ENCODE measurements at places on chromosomes 13 and 19.

- DNase-seq = peak; percentile 96
These were observed at the start of gene GTPBP3 for GRCh38 chr19:17336872-17337674. GTPBP3 (plus strand) TSS chr19:17337553; CDS start chr19:17337612, 59 bp downstream.

DNA sequence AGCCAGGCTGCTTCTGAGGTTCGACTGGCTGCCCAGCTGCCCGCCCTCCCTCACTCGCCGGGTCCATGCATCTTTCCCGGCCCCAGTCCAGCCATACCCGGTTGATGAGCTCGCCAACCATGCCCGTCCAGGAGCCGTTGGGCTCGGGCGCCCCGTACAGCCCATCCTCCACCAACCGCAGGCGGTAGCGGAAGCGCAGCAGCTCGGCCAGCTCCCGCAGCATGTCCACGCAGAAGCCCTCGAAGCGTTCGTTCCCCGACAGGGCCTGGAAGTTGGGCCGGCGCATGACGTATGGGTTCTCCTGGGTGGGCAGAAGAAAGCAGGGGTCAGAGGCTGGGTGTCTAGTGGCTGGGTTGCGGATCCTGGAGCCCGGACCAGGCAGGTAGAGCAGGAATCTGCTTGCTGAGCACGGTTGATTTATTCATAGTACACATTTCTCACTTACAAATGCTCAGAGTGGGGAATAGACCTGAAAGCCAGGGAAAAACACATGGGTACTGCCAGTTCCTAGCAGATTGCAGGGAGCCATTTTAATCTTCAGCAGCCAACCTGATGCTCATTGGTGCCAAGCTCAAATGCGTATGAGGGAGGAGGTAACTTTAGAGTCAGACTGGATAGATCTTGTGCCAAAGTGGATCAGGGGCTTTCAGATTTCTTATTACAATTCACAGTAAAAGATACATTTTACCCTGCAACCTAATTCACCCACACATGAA lies 27.4 kb downstream of the GRIK5 start:
- DNase-seq = no peak

DNA sequence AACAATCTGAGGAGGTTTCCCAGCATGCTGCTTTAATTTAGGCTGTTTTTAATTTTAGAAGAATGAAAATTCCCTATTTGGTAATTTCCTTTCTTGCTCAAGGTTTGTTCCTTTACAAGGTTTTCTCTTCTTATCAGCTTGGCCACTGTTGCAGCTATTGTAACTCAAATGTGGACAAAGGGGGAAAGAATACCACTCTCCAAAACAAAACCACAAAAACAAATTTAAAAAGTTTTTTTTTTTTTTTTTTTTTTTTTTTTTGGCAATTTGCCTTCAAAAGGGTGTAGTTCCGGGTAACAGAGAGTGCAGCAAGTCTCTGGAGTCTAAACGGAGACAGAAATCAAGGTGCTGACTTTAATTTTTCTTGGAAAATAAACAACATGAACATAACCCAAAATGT lies 306.4 kb upstream of the ARGLU1 start:
- no peak for DNase-seq

GRCh38 chr19:13015361-13016223 lies 20.3 kb downstream of the NFIX start:
- no peak for DNase-seq

Data from HFF-Myc (cell line).